CD4-positive, alpha-beta T cell (primary cell): ENCODE measurements at places on chromosomes 5 and 9. TPM values are rescaled to one million over a fixed set of nuclear protein-coding genes. Genes with fewer than 3 reads are reported as not detected.

CCT5 gene
- total RNA-seq, result 27.4 TPM

FBP2 gene
- total RNA-seq, result not detected

ENHO gene
- not detected for total RNA-seq

DNA sequence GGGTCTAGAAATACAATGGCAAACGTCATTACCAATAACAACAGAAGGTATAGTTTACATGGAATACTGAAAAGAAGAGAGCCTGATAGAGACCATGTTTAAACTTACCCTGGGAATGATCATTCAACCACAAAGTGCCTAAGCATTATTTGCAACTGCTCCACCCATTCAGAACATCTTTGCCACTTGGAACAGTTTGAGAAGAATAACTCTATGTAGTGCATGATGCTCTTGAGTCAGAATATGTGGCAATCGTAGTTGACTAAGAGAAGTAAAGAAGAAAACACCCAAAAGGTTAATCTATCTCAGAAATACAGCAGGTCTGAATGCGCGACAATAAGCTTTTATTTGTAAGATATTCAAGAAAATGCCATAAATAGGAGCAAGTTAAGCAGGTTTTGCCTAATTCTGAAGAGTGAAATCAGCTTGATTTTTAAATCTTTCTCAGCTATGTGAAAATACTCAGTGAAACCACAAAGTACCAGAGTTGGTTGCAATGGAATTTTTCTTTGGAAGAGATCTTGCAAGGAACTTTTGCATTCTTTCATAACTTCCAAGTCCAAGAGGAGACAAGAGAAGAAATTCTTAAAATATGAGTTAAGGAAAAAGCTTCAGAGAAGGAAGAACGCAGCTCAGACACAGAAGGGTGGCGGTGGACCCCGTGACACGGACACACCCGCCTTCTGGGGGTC lies 64.3 kb downstream of the HABP4 start:
- no peak for DNase-seq

GRCh38 chr9:134994926-134995791 lies 77.4 kb upstream of the FCN1 start:
- DNase-seq, result no peak

PCDHB13 gene
- not detected for total RNA-seq

DNA sequence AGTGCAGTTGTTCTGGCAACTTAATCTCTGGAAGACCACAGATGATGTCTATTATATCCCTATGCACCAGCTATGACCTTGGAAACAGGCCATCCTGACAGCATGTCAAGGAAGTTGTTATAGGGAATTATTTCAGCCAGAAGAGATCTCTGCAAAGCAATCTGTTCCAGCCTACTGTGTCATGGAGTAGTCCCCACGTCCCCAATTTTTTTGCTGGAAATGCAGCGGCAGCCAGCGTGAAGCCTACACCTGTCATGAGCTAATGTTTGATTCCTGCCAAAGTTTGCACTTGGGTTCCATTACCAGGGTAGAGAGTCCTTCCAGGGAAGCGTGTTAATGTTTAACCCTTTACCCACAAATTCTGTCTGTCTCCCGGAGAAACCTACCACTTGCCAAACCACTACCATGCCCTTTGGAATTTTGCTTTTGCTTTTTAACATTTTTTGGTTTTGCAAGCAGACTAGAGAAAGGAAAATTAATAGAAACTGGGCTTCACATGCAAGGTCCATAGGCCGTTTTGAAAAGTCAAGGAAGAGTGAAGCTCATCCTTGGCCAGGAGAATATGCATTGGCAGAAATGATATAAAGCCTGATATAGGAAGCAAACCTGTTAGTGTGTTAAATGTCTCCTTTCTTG lies 174.9 kb upstream of the SPRY4 start:
- no peak for DNase-seq

- no peak for DNase-seq
Observed at GRCh38 chr5:157479612-157480510, 19.8 kb downstream of the NIPAL4 start.

TSLP gene
- not detected for total RNA-seq

DBH gene
- 1.8 TPM for total RNA-seq

DNA sequence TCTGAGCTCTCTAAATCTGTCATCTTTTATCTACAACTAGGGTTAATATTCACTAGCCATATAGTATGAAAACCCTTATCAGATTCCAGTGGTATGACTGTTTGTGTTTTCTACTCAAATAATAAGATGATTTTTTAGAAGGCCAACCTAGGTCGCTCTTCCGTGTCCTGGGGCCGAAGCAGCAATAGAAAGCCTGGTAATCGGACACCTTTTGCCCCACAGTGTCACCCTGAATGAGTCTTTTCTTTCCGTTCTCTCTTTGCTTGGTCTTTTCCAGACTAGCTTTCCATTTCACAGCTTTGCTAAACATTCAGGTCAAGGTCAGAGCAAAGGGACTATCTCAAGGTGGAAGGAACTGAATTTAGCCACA lies 243.3 kb upstream of the ANKRD55 start:
- no peak for DNase-seq

DHX29 gene
- total RNA-seq, result 17.9 TPM

ZNG1C gene
- total RNA-seq, result 27.6 TPM

GRCh38 chr5:89457411-89458331 lies 574.7 kb upstream of the MEF2C start:
- DNase-seq, result no peak

DNA sequence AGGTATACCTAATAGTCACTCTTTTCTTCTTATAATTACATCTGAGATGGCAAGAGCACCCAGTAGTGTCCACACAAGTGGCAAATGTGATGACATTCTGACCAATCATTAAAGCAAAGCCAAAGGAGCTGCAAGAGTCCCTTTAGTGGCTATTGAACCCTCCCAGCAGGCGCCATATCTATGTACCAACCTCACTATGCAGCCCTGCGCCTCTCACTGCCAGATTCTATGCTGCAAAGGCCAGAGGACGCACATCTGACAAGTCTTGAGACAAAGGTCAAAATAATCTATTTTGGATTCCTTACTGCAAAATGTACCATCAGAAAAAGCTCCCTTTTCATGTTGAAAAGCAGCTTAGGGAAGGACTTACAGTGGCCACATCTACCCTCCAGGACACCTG lies 47.0 kb downstream of the EPB41L4B start:
- DNase-seq, result no peak

- no peak for DNase-seq
Observed at GRCh38 chr9:121204121-121204520, 2.5 kb upstream of the RAB14 start.

TRIM36 gene
- 0.14 TPM for total RNA-seq

PRDM9 gene
- not detected for total RNA-seq

GRCh38 chr9:7115606-7116005 lies 357.8 kb downstream of the KDM4C start:
- no peak for DNase-seq

ECM2 gene
- total RNA-seq, result not detected

ARL14EPL gene
- total RNA-seq, result not detected

- DNase-seq, result no peak
Observed at GRCh38 chr9:26406676-26407075, 485.9 kb downstream of the CAAP1 start.

C9orf50 gene
- total RNA-seq, result not detected

GRCh38 chr5:67989456-67989855 lies 226.1 kb upstream of the PIK3R1 start:
- no peak for DNase-seq

DNA sequence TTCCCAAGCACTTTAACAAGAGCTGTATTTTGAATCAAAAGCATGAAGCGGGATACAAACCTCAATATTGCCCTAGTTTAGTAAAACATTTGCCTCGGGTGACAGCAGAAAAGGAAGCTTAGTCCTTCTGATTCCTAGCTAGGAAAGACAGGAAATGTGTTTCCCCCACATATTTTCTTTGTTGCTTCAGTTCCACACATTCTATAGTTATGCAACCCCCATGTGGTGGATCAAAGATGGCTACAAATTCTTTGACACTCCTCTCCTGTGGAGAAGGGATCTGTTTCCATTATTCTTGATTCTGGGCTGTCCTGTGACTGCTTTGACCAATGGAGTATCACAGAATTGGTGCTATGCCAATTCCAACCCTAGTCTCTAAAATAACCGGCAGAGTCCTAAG lies 89.1 kb upstream of the SLC30A5 start:
- no peak for DNase-seq
